Motor neuron (in vitro differentiated cells): ENCODE measurements at places on chromosomes 5 and 9. TPM values are rescaled to one million over a fixed set of nuclear protein-coding genes. Genes with fewer than 3 reads are reported as not detected.

GPR151 gene
- 0.47 and 0.53 TPM in 2 replicates for total RNA-seq

GRCh38 chr5:178525906-178526732, 64.1 kb downstream of the COL23A1 start:
- no peak for ATAC-seq

DNA sequence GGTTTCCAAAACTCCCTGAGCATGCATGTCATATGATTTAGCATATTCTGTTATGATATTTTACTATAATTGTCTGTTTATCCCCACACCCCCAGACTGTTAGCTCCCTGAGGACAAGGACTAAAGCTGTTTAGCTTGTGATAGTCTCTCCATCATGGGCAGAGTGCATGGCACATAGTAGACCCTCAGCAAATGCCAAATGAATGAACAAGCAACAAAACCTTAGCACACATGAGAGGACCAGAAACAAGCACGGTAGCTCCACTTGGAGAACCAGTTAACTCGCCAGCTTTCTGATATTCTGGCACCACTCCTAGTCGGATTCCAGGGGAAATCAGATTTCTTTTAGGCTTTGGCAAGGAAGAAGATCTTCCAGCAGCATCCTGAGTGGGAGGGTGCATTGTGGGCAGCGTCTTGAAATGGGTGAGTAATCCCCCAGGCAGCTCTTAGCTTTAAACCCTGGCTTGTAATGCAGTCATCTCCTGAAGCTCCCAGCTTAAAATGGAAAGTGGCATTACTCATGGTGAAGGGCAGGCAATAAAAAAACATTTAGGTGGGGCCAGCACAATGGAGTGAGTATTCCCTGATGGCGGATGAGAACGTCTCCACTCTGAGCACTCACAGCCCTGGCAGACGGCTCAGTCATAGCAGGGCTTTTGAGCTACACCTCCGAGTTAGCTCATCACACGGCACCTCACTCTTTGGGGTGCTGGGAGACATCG, 41.1 kb downstream of the FGF1 start:
- peak; percentile 83 for ATAC-seq

DNA sequence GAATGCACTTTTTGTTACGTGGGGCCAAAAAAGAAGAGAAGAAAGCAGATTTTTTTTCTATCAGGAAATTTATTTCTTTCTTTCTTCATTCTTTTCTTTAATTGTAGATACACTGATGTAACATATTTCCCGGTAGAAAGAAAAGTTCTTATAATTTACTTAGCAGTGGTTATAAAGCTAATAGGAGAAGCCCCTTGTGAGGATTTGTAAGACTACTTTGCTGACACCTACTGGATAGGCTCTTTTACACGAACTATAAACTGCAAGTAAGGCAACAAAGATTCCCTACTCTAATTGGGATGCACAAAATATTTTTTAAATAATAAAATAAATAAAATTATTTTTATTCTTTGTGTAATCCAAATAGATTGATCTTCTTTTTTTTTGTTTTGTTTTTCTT, 284.4 kb downstream of the DNAH5 start:
- ATAC-seq: no peak

- no peak for ATAC-seq
These were observed 23.1 kb downstream of the ADRB2 start for GRCh38 chr5:148849461-148849860.

- no peak for ATAC-seq
These were observed 66.2 kb downstream of the PSD2 start for GRCh38 chr5:139861889-139862207.

BSPRY gene
- total RNA-seq: 0.08 and 0.09 TPM in 2 replicates

TLX3 gene
- not detected in 2 replicates for total RNA-seq
